ENCODE measurements at places on chromosomes 12 and 14.

- DNase-seq = no peak
These were observed 131.9 kb downstream of the GPR135 start for GRCh38 chr14:59333235-59333634.

DNA sequence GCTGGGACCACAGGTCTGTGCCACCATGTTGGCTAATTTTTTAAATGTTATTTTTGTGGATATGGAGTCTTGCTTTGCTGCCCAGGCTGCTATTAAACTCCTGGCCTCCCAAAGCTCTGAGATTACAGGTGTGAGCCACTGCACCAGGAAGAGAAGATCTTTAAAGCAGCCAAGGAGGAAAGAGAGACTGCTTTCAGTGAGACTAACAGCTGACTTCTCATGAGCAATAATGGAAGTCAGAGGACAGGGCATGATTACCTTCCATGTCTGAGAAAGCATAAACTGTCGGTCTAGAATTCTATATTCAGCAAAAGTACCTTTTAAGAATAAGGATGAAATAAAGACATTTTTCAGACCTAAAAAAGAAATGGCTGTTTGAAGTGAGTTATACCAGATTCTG, 57.3 kb upstream of the CHGA start:
- DNase-seq = no peak

- DNase-seq = no peak
These were observed 13.1 kb upstream of the ITGA5 start for GRCh38 chr12:54431911-54432814.

- DNase-seq = no peak
These were observed 4.8 kb downstream of the ARHGAP5 start for GRCh38 chr14:32081901-32082300.

- DNase-seq = no peak
These were observed 49.9 kb downstream of the IFNG start for GRCh38 chr12:68109444-68110217.

DNA sequence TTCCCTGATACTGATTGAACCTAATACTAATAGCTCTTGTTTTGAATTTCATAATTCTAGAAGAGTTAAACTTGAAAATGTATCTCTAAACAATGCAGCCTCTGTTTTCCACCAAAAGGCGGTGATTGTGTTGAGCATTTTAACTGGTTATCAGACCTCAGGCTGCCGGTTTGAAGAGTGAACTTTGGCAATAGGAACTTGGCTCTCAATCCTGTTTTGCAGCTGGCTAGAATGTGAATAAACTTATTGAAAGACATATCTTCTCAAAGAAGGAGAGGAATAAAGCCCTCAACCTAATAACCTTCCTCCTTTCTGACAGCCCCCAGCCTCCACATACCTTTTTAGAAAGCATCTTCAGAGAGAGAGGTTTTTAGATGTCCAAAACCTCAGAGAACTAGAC, 105.4 kb downstream of the SRGAP1 start:
- no peak for DNase-seq

DNA sequence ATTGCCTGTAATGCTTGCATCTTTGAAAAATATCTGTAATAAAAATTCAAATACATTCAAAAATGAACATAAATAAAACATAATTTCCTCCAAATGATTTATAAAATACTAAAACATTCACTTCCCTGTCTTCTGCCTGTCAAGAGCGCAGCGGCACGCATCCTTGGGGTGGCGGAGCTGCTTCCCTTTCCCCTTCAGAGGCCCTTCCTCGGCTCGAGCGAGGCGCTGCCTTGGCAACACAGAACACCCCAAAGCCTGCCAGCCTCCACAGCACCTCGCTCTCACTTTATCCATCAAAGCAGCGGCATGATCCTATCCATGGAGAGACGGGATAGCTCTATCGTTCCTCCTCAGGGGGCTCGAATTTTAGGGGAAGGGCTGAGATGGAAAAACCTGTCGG, 146.2 kb downstream of the GXYLT1 start:
- no peak for DNase-seq

GRCh38 chr14:75322746-75323145, 44.1 kb downstream of the FOS start:
- DNase-seq = no peak

DNA sequence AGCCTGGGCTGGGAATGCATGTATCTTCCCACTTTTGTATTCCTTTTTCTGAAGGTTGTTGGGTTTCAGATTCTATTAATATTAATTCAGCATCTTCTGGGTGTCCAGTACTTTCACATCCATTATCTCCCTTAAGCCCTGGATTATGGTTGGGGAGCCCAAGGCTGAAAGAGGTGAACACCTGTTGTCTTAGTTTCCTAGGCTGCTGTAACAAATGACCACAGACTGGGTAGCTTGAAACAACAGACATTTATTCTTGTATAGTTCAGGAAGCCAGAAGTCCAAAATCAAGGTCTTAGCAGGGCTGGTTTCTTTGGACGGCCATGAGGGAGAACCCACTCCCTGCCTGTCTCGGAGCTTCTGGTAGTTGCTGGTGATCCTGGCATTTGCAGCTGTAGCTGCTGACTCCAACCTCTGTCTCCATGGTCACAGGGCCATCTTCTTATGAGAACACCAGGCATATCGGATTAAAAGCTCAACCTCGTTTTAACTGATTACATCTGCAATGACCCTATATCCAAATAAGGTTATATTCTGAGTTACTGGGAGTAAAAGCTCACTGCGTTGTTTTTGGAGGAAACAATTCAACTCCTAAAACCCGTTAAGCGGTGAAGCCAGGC, 68.2 kb upstream of the CLMN start:
- DNase-seq = no peak

DNA sequence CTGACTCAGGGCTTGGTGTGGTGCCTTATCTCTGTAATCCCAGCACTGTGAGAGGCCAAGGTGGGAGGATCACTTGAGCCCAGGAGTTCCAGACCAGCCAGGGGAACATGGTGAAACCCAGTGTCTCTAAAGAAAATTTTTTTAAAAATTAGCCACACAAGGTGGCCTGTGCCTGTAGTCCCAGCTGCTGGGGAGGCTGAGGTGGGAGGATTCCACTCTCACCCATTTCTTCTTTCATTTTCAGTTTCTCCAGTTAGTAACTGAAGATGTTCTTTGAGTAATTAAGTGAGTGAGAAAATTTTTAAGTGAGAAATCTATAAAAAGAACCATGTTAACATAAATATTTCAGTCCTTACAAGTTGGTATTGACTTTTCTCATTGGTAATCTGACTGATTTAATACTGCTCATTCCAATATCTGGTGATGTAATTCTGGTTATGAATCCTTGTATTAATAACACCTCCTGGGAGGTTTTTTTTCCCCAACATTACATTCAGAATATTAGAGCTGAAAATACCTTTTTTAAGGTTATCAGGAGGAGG, 6.1 kb downstream of the METTL3 start:
- no peak for DNase-seq

DNA sequence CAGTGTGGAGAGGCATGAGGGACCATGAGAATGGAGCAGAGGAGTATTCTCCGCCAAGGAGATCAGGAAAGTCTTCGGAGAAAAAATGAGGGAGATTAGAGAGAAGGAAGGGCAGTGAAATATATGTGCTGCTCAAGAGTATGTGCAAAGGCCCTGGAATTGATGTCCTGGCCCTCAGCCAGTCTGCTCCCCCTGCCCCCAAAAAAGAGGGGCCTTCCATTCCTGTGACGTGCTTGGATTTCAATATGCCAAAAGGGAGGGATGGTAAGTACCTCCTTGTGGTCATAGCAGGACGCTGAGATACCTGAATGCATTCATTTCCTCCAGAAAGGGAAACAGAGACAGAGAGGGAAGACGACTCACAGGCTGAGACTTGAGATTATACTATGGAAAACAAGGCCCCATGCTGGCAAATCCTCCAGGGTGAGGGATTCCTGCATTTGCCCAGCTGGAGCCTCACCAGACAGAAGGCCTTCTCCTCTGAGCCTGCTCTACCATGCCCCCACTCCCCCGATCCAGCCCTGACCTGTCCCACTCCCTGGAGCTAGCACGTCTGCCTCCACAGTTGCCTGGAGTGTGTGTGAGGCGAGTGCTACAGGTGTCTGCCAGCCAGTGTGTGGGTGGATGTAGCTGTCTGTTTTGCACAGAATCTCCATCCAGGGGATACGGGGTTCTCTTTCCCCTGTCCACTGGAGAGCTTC, 3.9 kb upstream of the RARG start:
- DNase-seq = no peak

DNA sequence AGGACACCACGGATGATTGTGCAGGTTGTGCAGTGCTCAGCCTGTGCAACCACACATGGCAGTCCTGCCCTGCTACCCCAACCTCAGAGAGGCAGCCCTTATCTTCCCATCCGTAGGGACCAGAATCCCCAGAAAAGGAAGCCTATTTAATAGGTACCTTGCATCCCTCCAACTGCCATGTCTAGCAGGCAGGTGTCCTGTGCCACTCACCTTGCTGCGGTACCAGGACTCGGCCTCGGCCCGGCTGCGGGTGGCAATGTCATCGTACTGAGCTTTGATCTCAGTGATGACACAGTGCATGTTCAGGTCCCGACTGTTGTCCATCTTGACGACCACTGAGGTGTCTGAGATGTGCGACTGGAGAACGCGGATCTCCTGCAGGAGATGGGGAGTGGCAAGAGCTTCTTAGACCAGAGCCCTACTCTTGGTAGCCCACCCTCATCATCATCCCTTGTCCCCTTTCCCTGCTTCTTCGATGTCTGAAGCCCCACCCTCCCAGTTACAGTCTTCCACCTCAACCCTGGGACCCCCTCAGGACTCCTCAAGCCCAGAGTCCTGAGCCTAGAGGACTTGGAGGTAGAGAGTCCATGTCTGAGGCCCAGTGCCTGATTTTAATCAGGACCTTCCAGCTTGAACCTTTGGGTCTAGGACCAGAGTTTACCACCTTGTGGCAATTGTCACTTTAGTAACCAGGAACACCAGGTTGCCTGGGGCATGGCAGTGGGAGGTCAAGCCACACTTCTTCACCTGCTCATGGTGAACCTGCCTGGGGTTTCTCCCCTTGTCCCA, 20.5 kb downstream of the KRT7 start:
- DNase-seq = no peak

DNA sequence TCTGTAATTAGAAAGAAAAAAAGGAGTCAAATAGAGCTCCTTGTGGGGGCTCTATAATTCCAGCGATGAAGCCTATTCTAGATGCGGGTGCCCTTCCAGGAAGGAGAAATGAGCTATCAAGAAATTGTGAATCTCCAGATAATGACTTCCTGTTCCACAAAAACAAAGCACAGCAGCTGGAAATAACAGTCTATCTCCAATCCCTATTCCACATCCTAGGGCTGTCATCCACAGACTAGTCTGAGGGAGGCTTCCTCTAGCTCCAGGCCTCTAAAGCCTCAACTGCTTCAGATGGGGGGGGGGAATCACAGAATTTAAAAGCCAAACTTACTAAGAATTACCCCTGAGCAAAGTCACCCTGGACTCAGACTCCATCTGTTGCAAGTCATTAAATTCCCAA, 77.4 kb upstream of the GTF2A1 start:
- no peak for DNase-seq

DNA sequence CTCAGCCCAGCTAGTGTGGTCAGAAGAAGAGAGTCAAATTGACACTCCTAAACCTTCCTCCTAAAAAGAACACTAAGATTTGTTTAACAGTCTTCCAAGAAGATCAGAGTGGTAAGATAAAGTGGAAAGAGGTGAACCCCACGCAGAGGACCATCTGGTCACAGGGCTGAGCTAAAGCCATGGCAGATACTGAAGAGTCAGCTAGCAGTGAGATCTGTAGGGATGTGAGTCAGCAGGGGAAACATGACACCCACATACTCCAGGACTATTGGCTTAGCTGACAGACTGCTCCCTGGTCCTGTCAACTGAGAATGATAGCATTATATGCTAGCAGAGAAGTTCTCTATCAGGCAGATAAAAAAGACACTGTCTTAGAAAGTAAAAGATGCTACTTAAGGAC, 269.4 kb upstream of the ALG10 start:
- DNase-seq = no peak

DNA sequence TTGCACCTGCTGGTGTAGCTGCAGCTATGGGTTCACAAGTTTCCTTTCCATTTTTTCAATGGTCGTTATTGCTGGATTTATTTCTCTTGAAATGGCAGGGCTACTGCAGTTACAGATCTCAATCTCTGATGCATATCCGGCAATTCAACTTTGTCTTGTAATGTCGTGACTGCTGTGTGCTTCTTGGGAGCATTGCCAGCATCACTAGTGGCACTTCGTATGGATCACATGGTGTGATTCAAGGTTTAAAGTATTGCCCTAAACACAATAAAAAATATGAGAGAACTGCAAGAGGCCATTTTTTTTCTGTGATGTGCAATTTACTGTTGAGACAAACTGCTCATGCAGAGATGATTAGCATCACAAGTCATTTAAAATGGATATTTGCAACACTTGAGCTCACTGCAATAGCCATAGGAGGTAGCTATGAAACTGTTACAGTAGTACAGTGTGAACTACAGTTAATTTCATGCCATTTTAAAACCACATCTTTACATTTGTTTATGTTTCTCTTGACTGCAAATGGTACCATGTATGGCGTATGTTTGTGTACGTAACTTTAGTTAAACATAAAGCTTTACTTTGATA, 217.4 kb upstream of the PDE3A start:
- DNase-seq = no peak

- DNase-seq = no peak
These were observed 170.6 kb downstream of the PRKCH start for GRCh38 chr14:61491876-61492434.

Data from esophagus squamous epithelium (tissue), 5 donors.